Panc1 (cell line): ENCODE measurements at places on chromosomes 12 and 14. TPM values are rescaled to one million over a fixed set of nuclear protein-coding genes. Genes with fewer than 3 reads are reported as not detected.

The FBRSL1 gene
- 104 TPM for total RNA-seq

DNA sequence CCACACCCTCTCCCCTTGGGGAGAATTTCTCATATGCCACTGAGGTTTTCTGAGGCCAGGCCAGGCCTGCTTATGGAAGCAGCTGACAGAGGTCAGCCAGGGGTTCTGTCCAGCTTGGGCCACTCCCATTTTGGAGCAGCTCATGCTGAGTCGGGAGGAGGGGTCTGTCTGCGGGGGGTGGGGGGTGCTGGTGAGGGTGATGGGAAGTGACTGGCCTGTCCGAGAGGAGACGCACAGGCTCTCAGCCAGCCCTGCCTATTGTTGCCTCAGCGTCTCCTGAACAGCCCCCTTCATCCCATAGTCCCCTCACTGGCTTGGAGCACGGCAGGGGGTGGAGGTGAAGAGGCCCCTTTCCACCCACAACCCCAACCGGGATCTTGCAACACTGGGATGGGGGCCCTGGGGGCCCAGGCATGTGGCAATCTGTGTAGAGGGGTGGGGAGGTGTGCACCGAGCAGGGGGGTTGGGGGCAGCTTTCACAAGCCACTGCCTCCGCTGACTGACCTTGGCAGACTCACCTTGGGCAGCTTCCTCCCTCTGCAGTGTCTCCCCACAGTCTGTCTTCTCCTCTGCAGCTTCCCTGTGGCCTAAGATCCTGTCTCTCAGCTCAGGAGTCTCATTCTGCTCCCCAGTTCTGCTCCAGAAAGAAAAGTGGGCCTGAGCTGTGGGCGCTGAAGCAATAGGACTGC, 5.5 kb downstream of the CEBPE start:
- DNase-seq = no peak

DNA sequence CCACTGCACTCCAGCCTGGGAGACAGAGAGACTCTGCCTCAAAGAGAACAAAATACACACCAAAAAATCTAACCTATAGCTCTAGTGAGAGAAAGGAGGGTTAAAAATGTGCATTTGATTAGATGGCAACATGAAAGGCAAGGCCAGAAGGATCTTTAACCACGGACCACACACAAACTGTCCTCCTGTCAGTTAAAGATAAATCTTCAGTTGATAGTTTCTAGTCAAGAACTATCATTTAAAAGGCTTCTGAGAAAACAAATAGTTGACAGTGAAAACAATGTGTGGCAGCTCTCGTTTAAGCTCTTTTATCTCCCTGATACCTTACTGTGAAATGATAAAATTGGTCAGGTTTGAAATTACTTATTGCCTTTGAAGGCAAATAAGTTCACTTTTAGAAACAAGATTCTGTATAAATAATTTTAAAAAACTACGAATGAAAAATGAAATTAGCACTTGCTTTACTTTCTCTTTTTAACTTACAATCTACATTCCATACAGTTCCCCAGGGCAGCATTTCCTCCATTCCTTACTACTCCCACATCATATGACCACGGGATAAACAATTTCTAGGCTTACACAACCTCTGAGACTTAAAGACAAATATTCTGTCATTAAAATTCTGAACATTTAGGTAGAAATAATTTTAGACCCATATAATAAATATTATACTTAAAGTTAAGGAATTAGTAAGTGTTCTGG, 71.4 kb upstream of the GNPNAT1 start:
- no peak for DNase-seq

DNA sequence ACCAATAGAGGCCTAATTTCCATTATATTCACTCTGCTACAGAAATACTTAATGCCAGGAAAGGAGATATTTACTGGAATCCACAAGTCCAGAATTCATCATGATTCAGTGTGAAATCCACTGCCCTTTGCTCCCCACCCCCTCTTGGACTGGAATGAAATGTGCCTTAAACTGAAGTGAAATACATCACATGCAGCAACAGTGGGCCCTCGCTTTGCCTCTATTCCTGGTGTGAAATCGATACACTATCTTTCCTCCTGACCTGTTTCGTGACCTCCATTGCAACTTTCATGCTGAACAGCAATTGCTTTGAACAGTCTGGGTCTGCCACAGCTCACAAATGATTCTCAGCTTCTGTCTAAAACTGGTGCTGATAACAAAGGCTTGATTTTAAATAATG, 100.6 kb downstream of the NPAS3 start:
- DNase-seq = no peak

DNA sequence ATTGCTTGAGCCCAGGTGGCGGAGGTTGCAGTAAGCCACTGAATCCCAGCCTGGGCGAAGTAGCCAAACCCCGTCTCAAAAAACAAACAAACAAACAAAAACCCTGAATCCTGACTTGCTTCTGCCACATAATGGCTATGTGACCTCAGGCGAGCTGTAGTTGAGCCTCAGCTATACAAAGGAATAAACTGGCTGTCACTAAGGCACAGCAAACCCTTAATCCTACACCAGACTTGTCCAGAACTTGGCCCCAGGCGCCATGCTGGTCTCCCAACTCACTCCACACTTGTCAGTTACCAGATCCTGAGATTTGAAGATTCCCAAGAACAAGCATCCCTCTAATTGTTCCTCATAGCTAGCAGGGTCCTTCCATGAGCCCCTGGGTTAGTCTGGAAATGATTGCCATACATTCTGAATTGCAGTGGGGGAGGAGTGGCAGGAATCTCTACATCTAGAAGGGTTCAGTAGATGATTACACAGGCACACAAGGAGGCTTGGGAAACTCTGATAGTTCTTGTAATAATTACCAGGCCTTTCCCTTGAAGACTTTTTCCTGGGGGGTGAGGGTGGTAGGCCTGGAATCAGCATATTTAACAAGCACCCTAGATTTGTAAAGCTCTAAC, 9.9 kb downstream of the MAP3K12 start:
- no peak for DNase-seq

The TAS2R43 gene
- total RNA-seq = 0.36 TPM

- no peak for DNase-seq
Observed at GRCh38 chr14:43677581-43677980, 829.5 kb downstream of the FSCB start.

GRCh38 chr12:118292836-118293235, 79.9 kb downstream of the TAOK3 start:
- no peak for DNase-seq

GRCh38 chr12:60173224-60174170, 577.7 kb downstream of the SLC16A7 start:
- no peak for DNase-seq

DNA sequence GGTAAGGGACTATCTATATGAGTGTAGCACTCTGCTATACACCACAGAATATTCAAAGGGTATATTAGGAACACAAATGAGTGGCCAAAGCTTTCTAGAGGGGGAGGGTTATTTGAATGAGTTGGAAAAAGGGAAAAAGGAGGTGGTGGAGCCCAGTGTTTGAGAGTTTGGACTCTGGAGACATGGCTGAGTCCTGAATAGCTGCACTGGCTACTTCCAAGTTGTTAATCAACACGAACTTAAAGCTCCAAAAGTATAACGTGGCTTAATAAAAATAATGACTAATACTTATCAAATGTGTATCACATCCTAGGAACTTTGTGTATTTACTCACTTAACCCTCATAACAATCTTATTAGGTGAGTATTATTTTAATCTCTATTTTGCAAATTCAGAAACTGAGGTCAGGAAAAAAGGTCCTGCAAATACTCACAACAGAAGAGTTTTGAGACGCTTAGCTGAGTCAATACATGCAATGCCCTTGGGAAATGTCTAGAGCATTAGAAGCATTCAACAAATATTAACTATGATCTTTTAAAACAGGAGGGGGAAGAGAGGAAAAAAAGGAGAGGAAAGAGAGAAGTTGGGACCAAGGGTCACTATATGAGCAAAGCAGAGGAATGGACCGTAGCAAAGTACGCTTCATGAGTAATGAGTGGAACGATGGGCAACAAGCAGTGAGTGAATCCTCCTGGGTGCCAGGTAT, 189.5 kb upstream of the HMGA2 start:
- no peak for DNase-seq

- no peak for DNase-seq
Observed at GRCh38 chr12:22672951-22673350, 48.0 kb downstream of the ETNK1 start.

- no peak for DNase-seq
Observed at GRCh38 chr12:92068459-92068858, 77.2 kb downstream of the BTG1 start.

- no peak for DNase-seq
Observed at GRCh38 chr14:69647213-69647612, 35.8 kb downstream of the SUSD6 start.

GRCh38 chr12:12660201-12660600, 35.8 kb downstream of the GPR19 start:
- DNase-seq = no peak

DNA sequence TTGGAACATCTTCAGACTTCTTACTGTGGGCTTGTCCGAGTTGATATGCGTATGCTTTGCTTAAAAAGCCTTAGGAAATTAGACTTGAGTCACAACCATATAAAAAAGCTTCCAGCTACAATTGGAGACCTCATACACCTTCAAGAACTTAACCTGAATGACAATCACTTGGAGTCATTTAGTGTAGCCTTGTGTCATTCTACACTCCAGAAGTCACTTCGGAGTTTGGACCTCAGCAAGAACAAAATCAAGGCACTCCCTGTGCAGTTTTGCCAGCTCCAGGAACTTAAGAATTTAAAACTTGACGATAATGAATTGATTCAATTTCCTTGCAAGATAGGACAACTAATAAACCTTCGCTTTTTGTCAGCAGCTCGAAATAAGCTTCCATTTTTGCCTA, 8.8 kb downstream of the LRR1 start:
- no peak for DNase-seq
